ENCODE measurements at places on chromosomes 13 and 19.

DNA sequence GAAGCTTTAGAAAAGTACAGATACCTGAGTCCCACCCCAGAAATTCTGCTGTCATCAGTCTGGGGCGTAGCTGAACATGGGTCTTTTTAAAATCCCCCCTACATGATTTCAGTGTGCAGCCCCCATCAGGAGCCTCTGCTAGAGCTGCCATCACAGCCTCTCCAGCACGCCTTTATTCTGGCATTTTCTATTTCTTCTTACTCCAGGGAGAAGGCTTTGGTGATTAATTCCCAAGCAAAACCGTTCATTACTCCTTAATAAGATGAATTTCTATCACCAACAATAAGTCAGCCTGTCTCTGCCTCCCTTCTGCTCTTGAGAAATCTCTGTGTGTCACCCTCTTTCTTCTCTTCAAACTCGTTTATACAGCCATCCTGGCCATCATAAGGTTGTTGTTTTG lies 160.3 kb downstream of the KATNAL1 start:
- no peak for DNase-seq

- DNase-seq, result no peak
These were observed 37.2 kb downstream of the ELF1 start for GRCh38 chr13:40981949-40982348.

GRCh38 chr13:55653497-55653896 lies 1487.2 kb upstream of the PRR20A start:
- DNase-seq, result no peak

- DNase-seq, result no peak
These were observed 109.5 kb upstream of the SPATA13 start for GRCh38 chr13:24050796-24051715.

DNA sequence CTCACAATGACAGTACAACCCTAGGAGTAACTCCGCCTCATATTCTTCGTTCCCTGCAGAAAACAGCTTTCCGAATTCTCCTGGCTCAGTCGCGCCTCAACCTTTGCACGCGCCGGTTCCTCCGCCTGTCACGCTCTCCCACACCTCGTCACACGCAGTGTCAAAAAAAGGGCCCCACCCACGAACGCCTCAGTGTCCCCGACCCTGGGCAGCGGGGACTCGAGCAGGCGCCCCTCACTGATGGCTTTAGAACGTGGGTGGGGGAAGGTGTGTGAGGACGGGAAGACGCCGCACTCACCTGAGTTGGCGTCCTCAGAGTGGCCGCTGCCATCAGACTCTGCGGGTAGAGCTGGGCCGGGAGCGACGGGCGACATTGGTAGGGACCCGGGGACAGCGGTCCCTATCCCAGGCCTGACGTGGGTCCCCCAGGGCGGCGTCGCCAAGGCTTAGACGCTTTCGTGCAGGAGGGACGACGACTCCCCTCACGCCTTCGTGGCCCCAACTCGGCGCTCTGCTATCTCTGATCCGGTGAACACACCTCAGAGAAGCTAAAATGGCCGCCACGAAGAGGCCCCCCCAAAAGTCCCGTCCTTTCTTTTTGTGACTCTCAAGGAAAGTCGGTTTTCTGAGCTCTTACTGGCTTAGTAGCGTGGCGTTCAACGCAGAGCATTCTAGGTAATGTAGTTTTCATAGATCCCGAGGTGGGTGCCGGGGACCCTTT lies at the start of gene ZNF154:
Gene ZNF154, minus strand, starts transcription at position 564 of the 721 bp plus-strand sequence. Its CDS starts 233 bp downstream, at position 331.
- DNase-seq, result peak; percentile 35

DNA sequence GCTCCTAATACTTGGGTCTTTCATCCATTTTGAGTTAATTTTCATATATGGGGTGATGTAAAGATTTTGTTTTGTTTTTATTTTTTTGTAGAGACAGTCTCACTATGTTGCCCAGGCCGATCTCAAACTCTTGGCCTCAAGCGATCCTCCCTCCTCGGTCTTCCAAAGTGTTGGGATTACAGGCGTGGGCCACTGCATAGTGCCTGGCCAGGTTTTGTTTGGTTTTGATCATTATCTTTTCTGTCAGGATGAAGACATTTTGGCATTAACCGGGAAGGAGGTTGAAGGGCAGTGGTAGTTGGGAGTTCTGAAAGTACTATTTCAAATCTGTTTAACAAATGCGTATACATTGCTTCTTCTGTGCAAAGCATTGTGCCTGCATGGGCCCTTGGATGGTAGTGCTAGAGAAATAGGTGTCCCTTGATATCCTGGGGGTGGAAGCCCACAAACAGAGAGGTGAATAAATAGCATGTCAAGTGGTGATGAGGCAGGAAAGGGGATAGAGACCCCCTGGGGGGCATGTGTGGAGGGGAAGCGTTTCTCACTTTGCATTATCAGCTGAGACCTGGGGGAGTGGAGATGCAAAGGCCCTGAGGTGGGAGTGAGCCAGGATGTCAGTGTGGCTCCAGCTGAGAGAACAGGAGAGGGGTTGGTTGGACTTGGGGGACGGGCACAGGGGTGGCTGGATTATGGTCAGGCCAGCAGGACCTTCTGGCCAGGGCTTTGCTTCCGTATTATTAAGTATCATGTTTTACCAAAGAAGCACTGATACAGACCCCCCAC lies 41.4 kb downstream of the GATAD2A start:
- DNase-seq, result no peak
